ENCODE measurements at places on chromosomes 5 and 9.

GRCh38 chr9:6351737-6352136 lies 23.6 kb downstream of the TPD52L3 start:
- DNase-seq, result no peak

DNA sequence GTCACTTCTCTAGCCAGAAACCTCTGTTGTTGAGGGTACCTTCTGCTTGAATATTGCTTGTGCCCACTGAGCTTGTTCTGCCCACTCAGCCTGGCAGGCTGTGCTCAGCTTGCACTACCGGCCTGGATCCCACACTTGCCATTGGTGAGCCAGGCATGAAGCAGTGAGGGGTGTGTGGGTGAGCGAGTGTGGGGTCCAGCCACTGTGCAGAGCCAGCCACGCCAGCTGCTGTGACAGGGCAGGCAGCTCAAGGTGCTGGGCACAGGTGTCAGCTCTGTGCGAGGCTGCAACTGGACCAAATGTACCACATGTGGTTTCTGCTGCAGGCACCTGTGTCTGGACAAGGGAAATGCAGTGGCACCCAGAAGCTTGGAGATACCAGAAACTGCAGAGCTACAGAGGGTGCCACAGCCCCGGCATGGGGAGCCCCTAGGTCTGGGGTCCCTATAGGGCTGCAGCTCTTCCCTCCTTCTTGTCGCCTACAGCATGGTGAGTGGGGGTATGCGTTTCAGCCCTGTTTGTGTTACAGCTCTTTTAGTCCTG lies 305.1 kb upstream of the RIOK2 start:
- DNase-seq, result no peak

- DNase-seq, result no peak
Observed at GRCh38 chr5:136064510-136064909, 35.7 kb downstream of the TGFBI start.

- no peak for DNase-seq
Observed at GRCh38 chr5:149360272-149360671, 2.4 kb downstream of the PCYOX1L start.

DNA sequence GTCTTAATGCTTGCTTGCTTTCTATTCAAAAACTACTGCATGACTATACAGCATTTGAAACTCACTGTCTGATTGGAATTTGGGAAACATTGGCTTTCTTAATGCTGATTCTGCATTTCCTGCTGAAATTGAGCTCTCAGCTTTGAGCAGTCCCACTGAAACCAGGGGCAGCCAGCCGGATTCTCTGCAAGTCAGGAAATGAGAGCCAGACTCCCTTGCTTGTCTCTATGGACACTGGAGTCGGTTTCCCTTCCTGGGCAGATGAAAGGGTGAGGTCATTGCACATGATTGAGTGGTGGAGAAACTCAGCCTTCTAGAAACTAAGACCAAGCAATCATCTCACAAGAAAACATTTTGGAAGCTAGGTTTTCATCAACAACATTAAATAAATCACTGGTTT lies 119.7 kb upstream of the SPATA31C2 start:
- DNase-seq, result no peak

DNA sequence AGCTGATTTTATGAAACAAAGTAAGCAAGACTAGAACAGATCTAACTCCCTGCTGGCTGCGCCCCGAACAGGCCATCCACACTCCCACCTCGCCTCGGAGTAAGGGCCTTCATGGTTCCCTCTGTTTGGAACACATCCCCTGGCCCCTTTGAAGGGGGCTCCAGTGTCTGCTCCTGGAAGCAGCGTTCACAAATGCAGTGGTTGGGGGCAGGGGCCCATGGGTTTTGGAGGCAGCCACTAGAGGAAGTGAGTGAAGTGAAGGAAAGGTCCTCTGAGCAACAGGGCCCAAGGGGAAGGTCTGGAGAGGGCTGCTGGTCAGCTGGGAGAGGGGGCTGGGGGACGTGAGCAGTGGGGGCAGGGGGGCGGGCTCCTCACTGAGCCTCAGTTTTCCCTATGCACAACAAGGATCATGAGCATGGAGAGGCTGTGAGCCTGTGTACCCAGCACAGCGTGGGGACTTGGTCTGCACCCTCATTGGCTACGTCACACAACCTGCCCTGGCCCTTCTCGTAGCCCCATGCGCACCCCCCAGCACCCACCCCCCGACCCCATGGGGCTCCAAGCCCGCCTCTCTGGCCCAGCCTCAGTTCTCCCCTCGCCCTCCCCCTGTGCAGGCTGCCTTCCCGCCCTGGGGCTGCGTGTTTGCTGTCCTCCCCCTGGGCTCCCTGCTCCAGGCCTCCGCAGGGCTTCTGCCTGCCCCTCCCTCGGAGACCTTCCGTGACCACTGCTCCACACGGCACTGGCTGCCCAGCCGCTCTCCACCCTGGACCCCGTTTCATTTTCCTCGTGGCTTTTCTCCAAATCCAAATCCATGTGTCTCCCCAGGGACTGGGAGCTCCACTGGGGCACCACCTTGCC lies 39.5 kb downstream of the RASGEF1C start:
- DNase-seq, result no peak

GRCh38 chr5:111116550-111116949 lies 24.4 kb downstream of the WDR36 start:
- no peak for DNase-seq

DNA sequence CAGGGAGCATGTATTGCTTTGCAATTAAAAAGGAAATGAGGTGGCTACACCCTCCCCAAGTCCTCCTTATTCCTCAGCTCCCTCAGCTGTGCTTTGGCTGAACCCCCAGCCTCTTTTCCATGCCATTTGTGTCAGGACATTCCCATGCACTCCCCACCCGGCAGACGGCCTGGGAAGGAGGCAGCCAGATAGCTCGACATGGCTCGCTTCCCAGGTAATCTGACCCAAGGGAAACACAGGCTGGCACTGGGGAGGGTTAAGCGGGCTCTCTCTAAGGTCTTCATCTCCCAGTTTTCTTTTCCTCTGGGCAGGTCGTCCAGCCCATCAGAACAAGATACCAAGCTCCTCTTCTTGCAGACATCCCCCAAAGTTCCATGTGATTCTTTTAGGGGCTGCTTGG lies 31.2 kb downstream of the BTNL9 start:
- no peak for DNase-seq

DNA sequence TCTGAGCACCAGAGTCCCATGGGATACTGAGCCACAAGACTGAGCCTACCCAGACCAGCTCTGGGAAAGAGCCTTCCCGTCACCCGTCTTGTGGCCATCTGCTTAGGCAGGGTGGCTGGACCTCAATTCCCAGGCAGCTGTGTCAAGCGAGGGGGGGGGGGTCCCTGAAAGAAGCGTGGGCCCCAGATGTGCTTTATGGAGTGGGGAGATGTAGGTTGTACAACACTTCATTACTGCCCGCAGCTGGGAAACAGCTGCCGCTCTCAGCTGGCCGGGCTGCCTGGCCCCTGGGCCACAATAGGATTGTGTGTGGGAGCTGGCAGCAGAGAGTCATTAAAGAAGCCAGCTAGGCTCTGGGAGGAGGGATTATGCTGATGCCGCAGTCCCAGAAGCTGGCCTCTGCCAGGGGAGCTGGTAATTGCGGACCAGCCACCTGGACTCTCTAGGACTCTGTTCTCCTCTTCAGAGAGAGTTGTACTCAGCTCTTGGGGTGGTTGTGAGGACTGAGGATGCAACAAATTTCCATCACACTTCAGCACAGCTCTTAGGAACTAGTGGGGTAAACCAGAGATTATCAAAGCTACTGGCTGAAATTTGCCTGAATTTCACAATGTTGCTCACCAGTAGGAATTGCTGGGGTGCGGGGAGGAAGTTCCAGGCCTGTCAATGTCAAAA lies 145.4 kb downstream of the GADD45G start:
- DNase-seq, result no peak

DNA sequence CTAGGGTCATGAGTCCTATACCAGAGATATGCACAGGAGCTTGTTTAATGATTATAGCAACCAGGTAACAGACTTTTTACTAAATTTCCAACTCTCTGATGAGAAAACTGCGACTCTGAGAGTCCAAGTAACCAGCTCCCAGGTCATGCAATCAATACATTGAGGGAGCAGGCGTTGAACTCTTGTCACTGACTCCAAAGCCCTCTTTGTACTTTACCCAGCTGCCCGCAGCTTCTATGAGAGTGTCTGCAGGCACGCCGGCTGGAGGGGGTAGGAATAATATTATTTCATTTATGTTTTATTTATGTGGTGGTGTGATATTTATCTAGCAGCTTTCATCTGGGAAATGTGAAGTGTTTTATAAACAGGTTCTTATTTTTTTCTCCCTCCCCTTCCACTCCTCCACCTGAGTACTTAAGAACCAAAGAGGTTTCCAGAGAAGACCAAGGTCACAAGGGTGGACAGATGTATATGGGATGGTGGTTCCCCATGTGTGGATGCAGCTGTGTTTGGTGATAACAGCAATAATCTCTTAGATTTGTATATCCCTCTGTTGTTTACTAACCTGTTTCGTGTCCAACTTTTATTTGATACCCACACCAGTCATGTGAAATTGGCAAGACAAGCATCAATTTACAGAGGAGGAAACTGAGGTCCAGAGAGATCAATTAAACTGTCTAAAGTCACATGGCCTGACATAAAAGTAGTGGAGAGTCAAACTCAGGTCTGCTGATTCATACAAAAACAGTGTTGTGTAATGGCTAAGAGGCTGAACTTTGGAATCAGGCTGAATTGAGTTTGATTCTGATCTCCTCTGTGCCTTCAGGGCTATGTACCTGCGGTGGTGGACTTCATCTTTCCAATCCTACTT lies 140.2 kb upstream of the TRIM32 start:
- DNase-seq, result no peak

DNA sequence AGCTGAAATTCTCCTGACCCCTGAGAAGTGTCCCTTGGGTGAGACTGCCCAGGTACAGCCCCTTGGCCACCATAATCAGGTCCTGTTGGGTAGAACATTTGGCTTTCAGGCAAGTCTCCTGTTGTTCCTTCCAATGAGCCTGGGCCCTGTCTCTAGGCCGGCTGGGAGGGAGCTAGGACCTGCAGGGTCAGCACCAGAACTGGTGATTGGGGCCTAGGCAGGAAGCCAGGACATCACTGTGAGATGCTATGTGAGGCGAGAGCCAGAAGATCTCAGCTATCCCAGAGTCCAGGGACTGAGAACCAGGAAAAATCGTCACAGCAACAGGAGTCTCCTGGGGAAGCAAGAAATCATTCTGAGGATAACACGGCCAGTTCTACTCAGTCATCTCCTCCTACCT lies 51.5 kb downstream of the PCDH1 start:
- no peak for DNase-seq

GRCh38 chr9:5263351-5264218 lies 32.4 kb downstream of the INSL4 start:
- DNase-seq, result no peak

DNA sequence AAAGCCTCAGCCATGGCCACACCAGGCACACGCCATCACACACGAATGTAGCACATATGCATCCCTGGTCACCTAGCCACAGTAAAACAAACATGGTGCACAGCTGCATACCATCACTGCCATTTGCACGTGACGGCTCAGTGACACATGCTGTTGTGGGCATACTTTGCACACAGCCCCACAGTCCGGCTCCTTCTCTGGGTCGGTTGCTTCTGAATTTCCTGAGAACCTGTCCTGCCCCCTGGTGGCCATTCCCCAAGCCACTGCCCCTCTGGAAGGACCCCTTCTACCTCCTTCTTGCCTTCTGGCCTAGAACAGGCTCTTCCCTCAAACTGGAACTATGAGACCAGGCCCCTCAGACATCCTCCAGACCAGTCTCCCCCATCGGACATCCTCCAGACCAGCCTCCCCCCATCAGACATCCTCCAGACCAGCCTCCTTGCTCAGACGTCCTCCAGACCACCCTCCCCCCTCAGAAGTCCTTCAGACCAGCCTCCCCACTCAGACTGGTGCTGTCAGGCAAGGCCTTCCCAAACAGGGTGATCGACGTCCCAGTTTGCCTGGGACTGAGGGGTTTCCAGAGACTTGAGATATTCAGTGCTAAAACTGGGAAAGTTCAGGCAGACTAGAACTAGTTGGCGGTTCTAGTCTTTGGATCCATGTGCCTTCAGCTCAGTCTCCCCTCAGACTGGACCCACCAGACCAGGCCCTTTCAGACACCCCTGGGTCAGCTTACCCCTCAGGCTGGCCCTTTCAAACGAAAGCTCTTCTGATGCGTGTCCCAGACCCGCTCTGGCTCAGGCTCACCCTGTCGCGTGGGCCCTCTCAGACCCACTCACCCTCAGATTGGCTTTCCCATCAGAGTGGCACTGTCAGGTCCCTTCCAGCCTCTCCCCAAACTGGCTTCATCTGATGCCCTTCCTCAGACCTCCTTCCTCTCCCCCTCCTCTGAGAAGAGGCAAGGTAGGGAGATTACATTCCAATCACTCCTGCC lies 24.3 kb upstream of the ENHO start:
- peak; percentile 44 for DNase-seq

DNA sequence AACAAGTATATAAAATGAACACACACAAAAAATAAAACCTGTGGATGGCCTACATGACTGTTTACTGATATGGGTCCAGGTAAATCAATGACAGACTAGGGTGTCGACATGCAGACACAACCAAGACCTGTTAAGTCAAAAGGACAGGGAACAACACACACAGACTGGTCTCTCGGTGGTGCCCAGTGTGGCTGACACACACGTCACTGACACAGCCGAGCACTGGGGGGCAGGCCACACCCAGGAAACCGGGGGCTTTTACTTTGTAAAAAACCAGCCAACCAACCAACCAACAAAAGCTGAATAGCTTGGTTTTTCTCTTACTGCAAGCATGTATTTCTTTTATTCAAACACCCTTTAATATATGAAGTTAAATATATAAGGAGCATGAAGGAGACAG lies 5.0 kb downstream of the FAM163B start:
- DNase-seq, result peak; percentile 17

- DNase-seq, result no peak
Observed at GRCh38 chr5:33843579-33843978, 48.2 kb downstream of the ADAMTS12 start.

DNA sequence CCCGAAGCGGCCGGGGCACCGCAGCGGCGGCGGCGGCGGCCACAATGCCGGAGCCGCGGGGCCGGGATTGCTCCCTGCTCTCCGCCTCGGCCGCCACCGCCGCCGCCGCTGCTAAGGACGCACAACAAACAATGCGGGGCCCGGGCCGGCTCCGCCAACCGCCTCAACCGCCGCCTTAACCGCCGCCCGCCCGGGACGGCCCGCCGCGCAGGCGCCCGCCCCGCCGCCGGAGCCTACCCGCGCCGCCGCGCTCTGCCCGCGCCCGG lies 254 bp downstream of the STRBP start:
- DNase-seq, result no peak

Measured in stimulated activated CD4-positive, alpha-beta T cell treated with anti-CD3 and anti-CD28 coated beads, TNF-alpha, amount 100 ng/mL, for 48 hours (primary cell).